Mucosa of descending colon (tissue), 3 donors: ENCODE measurements at places on chromosomes 4 and X.

DNA sequence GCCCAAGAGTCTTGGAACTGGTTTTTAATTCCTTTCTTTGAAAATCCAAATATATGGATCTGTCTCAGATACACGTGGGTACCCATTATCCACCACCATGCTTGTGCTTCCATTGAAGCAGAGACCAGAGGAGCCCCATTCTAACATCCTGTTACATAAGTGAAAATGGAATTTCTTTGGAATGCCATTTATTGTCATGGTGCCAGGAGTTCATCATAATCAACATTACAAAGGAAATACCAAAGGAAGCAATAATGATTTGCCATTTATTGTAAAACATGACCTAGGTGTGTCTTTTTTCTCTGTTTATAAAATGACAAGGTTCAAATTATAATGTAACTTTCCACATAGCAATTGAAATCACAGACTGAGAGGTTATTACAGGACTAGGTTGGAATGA lies 61.7 kb downstream of the PALLD start:
- DNase-seq: no peak

- no peak for DNase-seq
Observed at GRCh38 chr4:1798580-1799386, 5.7 kb downstream of the FGFR3 start.

- no peak for DNase-seq
Observed at GRCh38 chrX:21167494-21167893, 206.7 kb upstream of the CNKSR2 start.

DNA sequence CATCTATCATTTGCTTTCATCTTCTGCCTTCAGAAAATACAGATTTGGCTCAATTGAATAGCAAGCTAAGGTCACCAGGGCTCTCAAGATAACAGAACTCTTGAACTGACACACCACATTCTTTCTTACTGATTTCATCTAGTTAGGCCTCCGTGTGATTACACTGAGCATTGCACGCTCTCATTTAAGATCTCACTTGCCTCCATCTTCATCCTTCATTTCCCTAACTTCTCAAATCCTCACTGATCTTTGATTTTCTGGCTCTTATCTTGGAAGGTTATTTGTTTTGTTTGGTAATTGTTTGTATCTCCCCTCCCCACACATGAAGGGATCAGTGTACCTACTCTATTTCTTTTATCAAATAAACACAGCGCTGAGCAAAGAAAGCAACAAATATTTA lies 47.7 kb downstream of the MANBA start:
- DNase-seq: no peak

- DNase-seq: no peak
Observed at GRCh38 chr4:7857238-7857701, 82.4 kb downstream of the AFAP1 start.

- DNase-seq: no peak
Observed at GRCh38 chr4:155079871-155080270, 128.6 kb upstream of the NPY2R start.

DNA sequence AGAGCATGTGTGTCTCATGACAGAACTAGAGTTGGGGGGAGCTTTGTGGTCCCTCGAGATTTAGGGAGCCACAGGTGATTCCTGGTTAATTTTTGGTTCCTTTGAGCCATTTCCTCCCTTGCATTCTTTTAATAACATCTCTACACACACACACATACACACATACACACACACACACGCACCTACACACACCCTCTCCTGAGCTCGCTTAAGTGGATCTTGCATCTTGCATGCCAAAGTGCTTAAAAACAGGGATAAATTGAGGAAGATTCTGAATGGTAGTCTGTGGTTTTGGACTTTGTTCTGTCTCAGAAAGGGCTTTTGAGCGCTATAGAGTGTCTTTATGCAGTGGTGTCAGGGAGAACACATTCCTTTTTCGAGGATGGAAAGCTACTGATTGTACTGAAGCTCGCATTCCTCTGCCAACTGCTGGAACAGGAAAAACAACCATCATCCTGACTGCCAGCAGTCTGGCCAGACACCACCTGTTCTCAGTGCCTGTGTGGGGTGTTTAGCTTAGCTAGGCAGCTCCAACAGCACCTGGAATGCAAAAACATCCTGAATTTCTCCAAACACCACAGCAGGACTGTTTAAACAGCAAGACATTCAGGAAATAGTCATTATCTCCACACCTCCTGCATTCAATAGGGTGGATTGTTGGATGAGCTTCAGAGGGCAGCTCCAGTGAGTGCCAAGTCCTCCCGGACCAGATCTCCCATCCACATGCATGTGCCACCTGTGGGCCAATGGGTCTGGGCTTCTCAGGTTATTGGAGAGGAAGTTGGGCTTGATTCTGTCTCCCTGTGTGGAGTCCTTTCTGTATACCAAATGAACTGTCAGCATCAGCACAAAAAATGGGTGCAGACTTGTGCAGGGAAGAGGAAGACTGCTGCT lies 21.9 kb upstream of the IGFBP7 start:
- no peak for DNase-seq

GRCh38 chr4:148166132-148166591 lies 276.1 kb downstream of the NR3C2 start:
- DNase-seq: no peak
